ENCODE measurements at places on chromosomes 4 and X.

GRCh38 chr4:165839615-165840333 lies 33.3 kb upstream of the TLL1 start:
- no peak for DNase-seq

DNA sequence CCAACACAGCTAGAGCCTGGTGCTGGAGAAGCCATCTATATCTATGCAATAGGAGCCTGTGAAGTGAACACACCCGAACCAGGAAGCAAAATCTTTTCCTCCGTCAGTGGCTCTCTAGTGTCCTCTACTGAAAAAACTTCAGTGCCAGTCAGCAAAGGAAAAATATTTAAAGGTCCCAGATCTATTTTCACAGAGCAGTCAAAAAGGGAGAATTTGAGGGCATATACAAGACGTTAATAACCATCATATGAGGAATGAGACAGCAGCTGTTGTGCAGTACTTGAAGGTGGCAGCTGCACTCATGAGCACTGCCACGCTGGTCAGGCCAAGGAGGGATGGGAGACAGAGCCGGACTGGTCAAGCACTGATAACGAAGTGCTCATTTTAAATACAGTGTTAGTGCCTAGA lies 14.4 kb downstream of the MCUB start:
- peak; percentile 54 for DNase-seq

DNA sequence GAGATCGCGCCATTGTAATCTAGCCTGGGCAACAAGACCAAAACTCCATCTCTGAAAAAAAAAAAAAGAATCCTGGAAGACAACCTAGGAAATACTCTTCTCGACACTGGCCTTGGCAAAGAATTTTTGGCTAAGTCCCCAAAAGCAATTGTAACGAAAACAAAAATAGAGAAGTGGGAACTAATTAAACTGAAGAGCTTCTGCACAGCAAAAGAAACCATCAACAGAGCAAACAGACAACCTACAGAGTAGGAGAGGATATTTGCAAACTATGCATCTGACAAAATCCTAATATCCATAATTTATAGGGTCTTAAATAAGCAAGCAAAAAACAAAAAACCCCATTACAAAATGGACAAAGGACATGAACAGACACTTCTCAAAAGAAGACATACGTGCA lies 76.5 kb upstream of the DUSP21 start:
- DNase-seq, result no peak

DNA sequence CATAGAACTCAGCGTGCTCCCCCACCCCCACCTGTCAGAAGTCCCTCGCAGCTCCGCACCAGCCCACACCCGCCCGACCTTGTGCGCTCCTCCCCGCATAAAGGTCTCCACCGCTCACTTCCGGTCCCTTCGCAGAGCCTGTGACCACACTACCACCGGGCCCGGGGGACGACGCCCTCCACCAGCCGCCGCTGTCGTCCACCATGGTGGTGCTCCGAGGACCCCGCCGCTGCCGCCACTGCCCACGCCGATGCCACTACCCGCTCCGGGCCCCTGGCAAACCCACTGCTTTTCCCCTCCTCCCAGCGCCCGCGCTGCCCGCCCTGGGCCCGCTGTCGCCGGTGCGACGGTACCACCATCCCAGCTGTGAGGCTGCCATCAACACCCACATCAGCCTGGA lies 79.8 kb upstream of the LANCL3 start:
- no peak for DNase-seq

DNA sequence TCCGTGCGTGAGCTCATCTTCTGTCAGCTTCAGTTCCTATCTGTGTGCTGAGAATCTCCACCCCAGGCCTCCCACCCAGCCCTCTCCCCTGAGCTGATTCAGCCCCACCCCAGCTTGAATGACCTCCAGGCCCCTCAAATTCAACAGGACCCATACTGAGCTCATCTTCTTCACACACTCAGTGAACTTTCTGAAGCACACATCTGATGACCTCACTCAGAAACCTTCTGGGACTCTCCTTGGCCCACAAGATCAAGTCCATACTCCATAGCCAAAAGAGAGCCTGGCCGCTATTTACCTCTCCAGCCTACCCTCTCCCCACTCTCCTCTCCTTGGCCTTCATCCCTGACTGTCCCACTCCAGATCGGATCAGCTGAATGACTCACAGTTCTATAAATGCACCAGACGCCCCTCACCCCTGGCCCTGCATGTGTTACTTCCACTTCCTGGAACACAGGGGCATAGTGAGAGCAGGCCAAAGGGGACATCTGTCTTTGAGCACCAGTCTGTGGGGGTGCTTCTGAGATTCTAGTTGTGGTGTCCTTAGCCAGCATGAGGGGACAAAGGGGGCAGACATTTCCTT lies 62.5 kb downstream of the PJA1 start:
- no peak for DNase-seq

DNA sequence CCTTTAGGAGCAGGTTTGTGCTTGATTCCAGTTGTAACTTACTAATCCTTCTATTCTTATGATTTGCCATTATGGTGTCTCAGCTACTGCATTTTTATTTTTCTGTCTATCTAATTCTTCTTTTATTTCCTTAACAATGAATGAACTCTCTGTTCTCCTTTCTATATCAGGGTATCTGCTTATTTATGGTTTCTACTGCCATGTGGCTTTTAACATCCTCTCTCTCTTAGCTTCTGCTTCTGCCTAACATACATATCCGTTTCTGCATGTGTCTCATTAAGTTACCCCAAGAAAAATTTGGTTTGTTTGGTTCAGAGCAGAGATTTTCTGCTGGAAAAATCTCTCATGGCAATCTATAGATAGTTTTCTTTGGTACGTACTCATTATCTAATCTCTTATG lies 614.4 kb downstream of the RPA4 start:
- no peak for DNase-seq

GRCh38 chr4:166991006-166991561 lies 243.2 kb downstream of the SPOCK3 start:
- DNase-seq, result no peak

- no peak for DNase-seq
Observed at GRCh38 chr4:26048950-26049349, 134.9 kb downstream of the SMIM20 start.

GRCh38 chr4:164926301-164926700 lies 49.3 kb downstream of the APELA start:
- DNase-seq, result no peak

DNA sequence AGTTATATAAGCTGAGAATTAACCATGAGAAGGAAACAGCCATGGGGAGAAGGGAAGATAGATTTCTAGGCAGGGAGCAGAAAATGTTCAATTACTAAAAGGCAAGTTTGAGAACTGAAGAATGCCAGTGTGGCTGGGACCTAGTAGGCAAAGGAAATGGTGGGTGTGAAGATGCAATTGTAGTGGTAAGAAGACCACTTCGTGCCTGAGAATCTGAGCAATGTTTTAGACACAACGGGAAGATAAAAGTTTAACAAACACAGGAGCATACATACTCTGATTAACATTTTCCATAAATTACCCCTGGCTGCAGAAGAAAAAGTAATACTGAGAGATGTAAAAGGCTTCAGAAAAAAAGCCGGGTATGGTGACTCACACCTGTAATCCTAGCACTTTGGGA lies 18.1 kb upstream of the MMRN1 start:
- DNase-seq, result no peak

GRCh38 chr4:180683186-180683585 lies 1560.0 kb upstream of the TENM3 start:
- no peak for DNase-seq

DNA sequence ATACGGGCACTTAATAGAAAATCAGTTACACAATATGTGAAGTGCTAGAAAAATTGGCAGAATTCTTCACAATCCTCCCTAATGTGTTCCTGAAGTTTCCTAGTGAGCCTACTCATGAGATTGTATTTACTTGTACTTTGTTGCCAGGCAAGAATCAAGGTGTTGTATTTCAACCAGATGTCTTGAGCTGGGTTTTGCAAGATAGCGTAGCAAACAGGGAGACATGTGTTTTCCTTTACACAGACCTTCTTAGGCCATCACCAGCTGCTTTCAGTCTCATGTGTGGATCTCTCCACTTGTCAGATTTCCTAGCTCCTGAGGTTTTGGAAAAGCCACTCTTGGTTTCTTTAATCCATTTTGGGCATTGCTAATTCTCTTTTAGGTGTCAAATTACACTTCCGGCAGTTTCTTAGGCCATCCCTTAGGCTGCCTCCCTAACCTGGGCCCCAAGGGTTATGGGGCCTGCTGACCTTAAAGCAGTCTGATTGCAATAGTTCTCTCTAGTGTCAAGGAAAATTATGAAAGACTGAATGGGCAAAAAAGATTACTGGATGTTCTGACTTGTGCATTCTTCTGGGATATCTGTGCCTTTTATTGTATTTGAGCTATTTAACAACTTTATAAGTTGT lies 12.2 kb upstream of the EDA start:
- no peak for DNase-seq

DNA sequence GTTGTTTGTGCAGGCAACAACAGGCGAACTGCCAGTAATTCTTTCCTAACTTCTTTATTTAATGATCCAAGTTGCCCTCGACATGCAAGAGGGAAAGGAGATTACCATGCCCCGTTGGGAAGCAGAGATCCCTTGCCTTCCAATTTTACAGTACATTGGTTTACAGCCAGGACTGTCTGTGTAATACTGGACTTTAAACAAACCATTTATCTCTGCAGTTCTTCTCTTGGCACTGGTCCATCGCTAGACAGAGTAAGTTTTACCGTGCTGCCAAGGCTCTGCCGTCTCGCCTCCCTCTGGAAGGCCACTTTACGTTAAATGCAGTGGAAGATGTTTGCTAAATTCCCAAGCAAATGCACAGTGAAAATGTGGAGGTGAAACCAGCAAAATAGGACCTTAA lies 660.3 kb upstream of the PRKX start:
- DNase-seq, result no peak

DNA sequence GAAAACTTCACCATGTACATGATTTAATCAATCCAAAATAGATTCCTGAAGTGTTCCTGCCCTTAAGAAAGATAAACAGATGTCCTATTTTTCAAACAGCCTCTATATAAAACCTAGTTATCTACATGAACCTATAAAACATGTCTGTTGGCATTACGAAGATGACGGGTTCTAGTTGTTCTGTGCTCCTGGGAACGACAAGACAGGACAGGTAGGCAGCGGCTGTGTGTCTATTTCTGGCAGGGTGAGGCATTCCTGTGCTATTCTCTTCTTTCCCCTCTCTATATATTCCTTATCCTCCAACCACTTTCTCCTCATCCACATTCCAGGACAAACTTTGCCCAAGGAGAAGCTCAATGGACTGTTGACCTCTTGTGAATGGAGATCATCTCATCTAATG lies 6.1 kb downstream of the FAT1 start:
- no peak for DNase-seq

DNA sequence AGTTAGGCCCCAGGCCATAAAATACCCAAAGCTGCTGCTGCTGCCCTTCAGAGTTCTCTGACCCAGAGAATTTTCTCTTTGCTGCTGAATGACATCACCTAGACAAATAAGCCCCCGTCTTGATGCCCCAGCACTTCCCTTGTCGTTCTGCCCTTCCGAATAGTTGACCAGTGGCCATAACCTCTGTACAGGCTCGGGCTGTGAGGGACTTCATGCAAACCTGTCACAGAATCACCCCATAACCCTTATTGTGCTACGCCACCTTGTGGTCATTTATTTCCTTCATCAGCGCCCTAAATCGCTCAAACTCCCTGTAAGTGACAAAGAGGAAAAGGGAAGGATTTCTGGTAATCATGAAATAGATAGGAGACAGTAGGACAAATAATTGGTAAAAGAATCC lies 18.8 kb downstream of the SPACA5 start:
- peak; percentile 90 for DNase-seq

GRCh38 chr4:105805501-105806120 lies 89.7 kb upstream of the NPNT start:
- DNase-seq, result no peak

DNA sequence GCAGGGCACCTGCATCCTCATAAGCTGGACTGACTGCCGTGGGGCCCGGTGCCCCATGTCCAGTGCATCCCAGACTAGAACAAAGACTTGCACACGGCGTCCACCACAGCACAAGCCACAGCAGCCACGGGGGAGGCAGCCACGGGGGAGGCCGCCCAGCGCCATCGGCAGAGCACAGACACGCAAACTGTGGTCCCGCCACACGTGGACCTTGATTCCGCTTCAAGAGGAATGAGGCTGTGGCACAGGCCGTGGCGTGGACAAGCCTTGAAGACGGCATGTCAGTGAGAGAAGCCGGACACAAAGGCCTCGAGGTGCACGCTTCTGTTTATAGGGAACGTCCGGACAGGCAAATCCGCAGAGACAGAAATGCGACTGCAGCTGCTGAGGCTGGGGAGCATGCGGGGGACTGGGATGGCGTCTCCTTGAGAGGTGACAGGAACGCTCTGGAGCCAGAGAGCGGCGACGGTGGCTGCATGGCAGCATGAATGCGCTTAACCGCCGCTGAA lies 10.1 kb upstream of the CPLX1 start:
- DNase-seq, result no peak

- DNase-seq, result no peak
Observed at GRCh38 chrX:129145840-129146272, 377.4 kb downstream of the SMARCA1 start.

DNA sequence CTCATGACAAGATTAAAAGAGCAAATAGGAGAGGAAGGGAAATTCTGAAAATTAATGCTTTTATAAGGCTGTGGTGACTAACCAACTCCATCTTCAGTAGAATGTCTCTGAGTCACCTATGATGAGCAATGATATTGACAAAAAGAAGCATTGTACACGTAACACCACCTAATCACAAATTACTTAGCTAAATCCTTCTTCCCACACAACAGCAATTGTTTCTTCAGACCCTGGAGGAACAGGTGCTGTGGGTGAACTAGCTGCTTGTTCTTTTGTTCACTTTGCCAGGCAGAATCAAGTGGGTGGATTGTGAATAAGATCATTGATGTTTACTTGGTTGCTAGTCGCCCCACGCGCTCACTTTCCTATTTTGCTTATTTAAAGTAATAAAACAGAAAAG lies 315.5 kb downstream of the CAMK2D start:
- no peak for DNase-seq

All from KBM-7 (cell line).